ENCODE measurements at places on chromosomes 1 and 21.
A peak's percentile ranks its signal among the peaks of the same experiment; 100 is the strongest.

- no peak for DNase-seq
Measured at GRCh38 chr1:41774471-41774990, 144.2 kb downstream of the HIVEP3 start.

DNA sequence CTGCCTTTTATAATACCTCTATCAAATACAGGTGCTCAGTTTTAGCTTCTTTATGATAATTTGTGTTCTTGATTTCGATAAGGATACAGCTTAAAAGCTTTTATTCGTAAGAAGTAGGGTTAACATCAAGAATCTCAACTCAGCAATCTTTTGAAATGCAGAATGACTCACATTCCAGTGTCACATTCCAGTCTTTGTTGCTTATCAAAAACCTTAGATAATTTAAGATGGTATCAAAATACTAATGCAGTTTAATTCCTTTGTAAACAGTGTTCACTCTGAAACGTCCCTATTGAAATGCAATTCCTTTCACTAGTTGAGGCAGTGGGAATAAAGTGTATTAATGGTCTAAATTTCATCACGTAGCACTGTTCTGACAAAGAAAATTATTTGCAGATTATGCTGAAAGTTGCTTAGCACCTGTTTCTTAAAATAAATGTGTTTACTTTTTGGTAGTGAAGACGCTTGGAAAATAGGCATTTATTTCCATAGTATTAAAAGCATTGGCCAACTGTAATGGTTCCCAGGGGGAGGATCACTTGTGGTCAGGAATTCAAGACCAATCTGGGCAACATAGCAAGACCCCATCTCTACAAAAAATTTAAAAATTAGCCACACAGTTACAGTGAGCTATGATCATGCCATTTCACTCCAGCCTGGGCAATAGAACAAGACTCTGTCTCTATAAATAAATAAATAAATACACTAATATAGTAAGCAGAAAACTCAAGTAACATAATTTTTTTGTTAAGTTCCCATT is 10.1 kb upstream of the CNN3 start:
- DNase-seq, result no peak

- no peak for DNase-seq
Measured at GRCh38 chr1:66599899-66600737, 66.2 kb downstream of the SGIP1 start.

DNA sequence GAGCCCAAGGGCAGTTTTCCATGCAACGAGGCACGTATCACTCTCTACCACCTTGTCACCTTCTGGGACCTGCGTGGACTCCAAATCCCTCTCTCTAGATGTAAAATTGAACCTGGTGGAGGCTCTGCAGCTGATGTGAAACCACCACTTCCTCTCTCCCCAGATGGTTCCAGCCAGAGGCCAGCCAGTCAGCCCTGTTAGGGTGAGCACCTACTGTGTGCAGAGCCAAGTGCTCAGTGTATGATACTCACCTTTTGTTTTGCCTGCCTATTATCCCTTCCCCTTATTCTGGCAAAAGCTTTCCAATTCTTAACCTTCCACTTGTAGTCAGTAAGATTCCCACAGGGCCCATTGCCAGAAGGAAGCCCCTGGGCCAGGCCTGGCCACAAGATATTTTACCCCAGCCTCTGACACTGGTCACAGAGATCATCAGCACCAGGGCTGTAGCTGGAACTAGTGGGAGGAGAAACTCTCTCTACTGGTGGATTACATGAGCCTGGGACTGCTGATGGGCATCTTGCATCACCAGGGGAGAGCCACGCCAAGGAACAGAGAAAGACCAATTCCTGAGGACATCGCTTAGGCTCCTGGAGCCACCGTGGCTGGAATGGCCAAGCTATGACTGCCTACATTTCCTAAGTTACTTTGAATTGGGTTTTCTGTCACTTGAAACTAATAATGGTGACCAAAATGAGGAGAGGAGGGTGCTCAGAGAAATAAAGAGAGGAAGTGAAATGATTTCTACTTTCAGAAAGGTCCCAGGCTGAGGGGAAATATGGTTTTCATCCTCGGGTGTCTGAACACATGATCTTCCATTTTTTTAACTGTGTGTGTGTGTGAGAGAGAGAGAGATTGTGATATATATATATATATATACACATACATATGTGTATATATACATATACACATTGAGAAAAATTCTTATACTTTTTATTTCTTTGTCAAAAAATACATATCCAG is 26.6 kb upstream of the RD3 start:
- no peak for DNase-seq

GRCh38 chr1:211734791-211735190 is 59.4 kb upstream of the NEK2 start:
- DNase-seq, result no peak

- no peak for DNase-seq
Measured at GRCh38 chr1:23915466-23915865, 2.3 kb upstream of the CNR2 start.

DNA sequence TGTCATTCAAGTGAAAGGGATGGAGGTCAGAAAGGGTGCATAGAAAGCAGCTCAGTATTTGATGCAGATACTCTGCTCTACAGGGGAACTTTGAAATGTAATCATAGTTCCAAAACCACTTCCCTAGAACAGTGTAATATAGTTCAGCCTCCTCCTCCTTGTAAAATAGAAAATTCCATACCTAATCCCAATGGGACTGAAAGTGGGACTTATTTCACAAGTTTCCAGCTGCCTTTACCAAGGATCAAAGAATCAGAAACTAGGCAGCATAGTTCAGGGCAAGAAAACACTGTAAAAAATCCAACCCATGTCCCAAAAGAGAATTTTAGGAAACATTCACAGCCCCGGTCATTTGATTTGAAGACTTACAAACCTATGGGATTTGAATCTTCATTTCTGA is 8.1 kb upstream of the TMCO2 start:
- DNase-seq, result no peak

DNA sequence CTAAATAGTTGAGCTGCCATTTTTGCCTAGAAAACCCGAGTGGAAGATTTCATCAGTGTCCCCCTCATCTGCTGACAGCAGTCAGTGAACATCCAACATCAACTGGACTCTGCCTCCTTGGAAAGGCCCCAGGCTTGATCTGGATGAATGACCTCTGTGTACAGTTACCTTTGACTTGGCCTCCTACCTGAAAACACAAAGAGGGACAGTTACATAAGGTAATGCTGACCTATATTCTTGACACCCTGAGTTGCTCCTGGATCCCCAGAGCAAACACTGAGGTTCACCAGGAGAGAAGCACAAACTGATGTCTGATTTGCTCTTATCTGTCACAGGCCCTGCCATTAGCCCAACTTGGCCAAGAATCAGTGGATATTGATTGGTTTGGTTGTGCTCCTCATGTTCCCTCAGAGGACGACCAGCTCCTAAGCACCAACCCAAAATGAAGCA is 138.9 kb downstream of the PROX1 start:
- DNase-seq, result no peak

DNA sequence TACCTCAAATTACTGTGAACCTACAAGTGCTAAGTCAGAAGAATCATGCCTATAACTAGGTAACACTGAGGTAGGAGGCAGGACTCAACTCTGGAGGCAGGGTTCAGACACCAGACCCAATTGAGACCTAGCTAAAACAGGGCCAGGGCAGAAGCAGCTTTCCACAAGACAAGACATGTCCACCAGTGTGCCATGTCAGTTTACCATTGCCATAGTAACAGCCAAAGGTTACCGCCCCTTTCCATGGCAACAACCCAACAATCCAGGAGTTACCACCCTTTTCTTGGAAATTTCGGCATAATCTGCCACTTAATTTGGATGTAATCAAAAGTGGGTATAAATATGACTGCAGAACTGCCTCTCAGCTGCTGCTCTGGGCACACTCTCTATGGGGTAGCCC is 432.3 kb downstream of the DPYD start:
- DNase-seq, result no peak

GRCh38 chr1:17673329-17674072 is 81.6 kb upstream of the ACTL8 start:
- DNase-seq, result no peak

DNA sequence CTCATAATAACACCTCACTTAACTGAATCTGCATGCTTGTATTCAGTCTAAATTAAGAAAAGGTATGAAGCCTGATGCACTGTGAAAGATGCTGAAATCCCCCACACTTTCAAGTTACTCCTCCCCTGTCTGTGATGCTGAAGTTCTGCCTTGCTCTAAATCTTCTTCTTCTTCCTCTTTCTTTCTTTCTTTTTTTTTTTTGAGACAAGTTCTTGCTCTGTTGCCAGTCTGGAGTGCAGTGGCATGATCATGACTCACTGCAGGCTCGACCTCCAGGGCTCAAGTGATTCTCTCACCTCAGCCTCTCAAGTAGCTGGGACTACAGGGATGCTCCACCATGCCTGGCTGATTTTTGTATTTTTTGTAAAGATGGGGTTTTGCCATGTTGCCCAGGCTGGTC is 231.0 kb upstream of the B3GALT2 start:
- DNase-seq, result peak; percentile 73

- peak; percentile 98 for DNase-seq
Measured at GRCh38 chr1:24930260-24931145, at the start of gene RUNX3. Gene RUNX3 (minus strand): TSS chr1:24930276. CDS start chr1:24929868, 408 bp downstream.

DNA sequence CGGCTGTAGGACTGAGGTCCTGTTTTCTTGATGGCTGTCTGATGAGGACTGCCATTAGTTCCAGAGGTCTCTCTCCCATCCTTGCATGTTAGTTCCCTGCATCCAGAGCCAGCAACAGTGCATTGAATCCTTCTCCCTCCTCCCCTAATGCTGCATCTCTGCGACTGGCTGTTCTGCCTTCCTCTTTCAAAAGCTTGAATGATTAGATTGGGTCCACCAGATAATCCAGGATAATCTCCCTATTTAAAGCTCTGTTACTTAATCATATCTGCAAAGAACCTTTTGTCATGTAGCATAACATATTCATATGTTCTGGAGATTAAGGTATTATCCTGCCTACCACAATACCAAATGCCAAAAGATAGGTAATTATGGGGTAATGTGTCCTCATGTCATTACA is 377.5 kb downstream of the GPATCH2 start:
- no peak for DNase-seq

DNA sequence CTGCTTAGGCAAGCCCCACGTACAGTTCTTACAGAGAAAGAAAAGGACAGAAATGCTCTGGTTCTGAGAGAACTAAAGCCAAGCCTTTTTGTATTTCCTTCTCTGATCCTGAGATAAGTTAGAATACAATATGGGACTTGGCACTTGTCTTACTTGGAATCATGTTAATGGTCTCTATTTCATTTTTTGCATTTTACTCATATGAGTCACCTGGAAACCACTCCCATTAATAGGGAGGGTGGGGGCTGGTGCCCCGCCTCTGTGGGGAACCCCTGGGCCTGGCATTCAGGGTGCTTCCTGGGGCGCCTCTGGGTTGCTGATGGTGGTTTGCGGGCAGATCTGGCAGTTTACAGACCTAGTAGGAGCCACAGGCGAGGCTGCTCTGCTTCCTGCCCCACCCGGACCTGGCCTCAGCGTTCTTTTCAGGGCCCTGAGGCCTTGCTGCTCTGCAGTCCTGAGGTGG is 26.7 kb downstream of the TSPAN2 start:
- DNase-seq, result peak; percentile 96

DNA sequence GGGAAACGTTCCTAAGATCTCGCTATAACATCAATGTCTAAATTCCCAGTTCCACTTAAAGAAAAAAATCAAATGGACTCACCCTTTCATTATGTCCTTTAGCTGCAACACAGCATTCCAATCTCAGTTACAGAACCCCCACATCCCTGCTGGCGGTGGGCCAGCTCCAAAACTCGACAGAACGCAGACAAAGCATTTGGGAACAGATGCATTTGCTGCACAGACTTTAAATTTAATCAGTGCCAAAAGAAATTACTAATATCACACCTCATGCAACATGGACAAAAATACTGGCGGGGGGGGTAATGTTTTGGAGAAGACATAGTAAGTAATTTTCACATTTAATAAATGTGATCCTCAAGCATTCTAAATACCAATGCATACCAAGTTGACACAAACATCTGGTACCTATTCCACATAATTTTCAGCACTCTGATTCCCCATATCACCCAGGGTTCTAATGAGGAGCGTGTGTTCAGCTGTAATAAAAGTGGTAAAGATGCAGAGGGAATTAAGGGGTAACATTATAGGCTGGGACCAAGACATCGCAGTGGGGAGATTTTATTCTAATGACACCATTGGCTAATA is 79.7 kb downstream of the TGFBR3 start:
- DNase-seq, result no peak

- DNase-seq, result peak; percentile 93
Measured at GRCh38 chr1:99969729-99970621, at the start of gene SLC35A3. Gene SLC35A3 (plus strand): TSS chr1:99969996. CDS start chr1:99993555, 23,559 bp downstream.

DNA sequence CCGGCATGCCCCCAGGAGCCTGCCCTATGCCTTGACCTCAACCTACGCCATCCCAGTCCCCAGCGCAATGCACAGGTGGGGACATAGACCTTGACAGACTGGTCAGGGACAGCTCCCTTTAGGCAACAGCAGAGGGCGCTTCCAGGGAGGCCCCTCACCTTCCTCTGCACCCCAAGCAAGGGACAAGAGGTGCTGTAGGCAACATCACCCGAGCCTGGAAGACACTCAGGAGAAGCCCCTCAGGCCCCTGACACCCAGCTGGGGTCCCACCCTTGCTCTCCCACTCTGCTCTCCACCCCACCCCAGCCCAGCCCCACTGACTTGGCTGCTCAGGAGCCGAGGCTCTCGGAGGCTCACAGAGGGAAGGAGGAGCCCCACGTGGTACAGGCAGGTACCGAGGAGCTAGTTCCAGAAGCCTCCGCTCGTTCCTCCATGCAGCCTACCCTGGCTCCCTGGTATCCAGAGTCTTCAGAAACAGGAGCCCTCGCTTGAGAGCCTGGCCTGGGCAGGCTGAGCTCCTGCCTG is 2.4 kb upstream of the WNT3A start:
- DNase-seq, result peak; percentile 63

DNA sequence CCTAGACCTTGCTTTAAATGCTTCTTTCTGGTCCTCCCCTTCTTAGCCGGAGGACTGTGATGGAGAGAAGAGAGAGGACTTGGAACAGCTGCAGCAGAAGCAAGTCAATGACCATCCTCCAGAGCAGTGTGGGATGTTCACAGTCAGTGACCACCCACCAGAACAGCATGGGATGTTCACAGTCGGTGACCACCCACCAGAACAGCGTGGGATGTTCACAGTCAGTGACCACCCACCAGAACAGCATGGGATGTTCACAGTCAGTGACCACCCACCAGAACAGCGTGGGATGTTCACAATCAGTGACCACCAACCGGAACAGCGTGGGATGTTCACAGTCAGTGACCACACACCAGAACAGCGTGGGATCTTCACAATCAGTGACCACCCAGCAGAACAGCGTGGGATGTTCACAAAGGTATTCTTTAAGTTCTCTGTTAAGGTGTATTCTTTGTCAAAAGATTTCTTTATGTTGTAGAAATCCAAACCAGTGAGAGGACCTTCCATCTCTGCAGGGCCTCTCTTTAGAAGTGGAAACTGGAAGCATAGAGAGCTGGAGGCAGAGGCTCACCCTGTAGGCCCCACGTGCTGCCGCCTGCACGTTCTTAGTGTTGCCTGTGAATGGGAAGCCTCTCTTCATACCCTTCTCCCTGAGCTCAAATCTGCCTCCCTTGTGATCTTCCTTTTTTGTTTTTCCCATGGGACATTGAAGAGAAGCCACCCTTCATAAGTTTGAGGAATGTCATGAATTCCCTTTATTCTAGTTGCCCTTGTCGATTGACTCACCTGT is 10.6 kb downstream of the PCNT start:
- no peak for DNase-seq

All from activated effector memory CD4-positive, alpha-beta T cell treated with anti-CD3 and anti-CD28 coated beads, Interleukin-2, amount 50 U/mL, for 16 hours (primary cell).